ENCODE measurements at places on chromosomes 12 and 14.

- no peak for DNase-seq
These were observed 251.4 kb upstream of the CLEC14A start for GRCh38 chr14:38507299-38507698.

DNA sequence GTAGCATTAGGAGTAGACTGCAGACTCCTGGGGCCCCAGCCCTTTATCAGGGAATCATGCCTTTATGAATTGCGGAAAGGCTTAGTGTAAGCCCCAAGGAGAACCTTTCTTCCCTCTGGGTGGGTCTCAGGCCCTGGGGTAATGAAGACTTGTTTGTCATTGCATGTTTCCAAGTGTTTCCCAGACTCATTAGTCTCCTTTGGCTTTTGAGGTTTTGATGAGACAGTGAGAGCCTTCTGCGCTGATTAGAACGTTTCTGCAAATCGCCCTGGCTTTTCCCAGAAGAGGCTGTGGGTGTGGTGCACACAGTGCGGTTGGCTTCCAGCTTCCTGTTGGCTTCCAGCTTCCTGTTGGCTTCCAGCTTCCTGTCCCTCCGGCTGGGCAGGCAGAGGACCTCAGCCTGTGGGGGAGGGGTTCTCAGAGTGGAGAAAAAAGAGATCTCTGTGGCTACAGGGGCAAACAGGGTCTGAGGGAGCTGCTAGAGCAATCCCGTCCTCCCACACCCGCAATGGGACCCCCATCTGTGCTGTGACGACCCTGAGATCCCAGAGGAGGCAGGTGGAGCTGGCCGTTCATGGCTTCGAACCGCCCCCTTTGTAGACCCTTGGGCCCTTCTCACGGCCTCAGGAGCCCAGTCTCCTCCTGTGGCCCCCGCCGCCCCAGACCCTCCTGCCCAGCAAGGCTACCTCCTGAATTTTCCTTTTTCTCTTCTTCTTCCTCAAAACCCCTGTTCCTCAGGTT, 42.1 kb downstream of the GPR68 start:
- DNase-seq: no peak

GRCh38 chr12:117047810-117048584, 51.2 kb downstream of the TESC start:
- no peak for DNase-seq

DNA sequence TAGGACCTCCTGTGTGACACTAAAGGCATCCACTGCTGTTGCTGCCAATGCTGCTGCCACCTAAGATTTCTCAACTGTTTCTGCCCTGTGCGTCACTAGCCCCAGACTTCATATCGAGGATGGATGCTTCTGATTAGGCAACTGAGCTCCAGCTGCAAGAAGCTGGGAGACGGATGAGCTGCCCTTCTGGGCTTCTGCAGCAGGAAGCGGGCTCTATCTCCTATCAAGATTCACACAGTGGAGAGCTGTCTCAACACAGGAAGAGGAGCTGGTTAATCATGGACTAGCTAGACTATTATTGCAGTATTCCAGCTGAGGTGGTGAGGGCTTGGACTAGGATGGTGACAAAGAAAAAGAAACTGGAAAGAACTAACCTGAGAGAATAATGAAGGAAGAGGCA, 59.2 kb upstream of the PELI2 start:
- DNase-seq: no peak

- DNase-seq: no peak
These were observed 292.9 kb downstream of the DAD1 start for GRCh38 chr14:22296088-22296487.

DNA sequence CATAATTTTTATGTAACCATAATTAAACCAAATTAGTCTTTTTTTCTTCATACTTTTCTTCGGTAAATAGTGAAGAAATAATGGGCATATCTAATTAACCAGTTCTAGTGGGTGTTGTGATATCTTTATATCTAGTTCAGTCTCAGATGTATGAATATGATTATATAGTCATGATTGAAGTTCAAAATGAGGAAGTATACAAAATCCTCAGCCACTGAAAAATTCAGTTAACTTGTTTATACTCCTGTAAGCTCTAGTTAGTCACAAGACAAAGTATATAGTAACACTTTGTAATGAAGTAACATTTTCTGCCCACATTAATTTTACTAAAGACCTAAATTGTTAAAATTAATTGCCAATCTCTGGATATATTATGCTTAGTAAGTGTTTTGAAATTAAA, 46.5 kb downstream of the CAND1 start:
- DNase-seq: no peak

DNA sequence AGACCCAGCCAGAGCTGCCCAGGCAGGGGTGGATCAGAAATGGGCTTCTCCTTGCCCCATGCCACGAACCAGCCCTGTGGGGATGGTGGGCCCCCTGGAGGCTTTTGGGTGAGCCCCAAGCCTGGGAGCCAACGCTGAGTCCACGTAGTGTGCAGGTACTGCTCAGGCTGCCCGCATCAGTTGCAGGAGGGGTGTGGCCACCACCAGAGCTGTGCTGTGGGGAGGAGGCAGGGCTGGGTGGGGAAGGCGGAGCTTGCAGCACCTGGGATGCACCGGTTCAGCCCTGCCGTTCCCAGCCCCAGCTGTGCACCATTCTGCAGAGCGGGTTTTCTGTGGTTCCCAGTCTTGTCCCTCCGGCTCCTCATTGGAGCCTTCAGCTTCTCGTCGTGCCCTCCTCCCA, 36.3 kb downstream of the IL31 start:
- DNase-seq: no peak

DNA sequence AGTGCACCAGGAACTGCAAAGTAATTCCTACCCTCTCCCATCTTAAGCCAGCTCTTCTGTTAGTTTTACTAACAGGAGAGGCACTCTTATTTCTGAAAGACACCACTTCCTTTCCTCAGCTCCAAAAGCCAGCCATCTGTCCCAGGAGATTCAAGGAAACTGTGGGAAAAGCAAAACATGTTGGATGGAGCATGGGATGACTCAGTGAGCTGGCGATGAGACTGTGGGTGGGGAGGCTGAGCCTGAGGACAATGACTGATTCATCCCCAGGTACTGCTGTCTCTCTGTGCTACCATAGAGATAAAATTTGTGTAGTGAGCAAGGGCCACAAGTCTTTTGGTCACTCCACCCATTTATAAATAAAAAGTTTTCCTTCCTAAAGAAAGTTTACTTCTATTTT, 141.4 kb downstream of the MYRFL start:
- DNase-seq: no peak

- no peak for DNase-seq
These were observed 78.3 kb upstream of the METAP2 start for GRCh38 chr12:95395696-95396095.

GRCh38 chr14:106501898-106502297, 975.5 kb downstream of the TMEM121 start:
- no peak for DNase-seq

GRCh38 chr12:67070604-67071003, 198.6 kb upstream of the CAND1 start:
- DNase-seq: no peak

DNA sequence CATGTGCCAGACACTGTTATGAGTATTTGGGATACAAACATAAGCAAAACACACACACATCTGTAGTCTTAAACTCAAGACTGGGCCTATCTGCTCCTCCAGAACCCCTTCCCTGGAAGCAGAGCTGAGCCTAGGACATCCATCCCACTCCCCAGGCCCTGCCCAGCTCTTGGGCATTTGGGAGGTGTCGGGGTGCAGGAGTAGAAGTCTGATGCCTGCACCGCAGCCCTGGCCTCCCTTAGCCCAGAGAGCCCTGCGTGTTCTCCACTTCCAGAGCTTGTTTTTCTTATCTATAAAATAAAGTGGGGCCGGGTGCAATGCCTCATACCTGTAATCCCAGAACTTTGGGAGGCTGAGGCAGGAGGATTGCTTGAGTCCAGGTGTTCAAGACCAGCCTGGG, 11.7 kb downstream of the HSP90AA1 start:
- no peak for DNase-seq

DNA sequence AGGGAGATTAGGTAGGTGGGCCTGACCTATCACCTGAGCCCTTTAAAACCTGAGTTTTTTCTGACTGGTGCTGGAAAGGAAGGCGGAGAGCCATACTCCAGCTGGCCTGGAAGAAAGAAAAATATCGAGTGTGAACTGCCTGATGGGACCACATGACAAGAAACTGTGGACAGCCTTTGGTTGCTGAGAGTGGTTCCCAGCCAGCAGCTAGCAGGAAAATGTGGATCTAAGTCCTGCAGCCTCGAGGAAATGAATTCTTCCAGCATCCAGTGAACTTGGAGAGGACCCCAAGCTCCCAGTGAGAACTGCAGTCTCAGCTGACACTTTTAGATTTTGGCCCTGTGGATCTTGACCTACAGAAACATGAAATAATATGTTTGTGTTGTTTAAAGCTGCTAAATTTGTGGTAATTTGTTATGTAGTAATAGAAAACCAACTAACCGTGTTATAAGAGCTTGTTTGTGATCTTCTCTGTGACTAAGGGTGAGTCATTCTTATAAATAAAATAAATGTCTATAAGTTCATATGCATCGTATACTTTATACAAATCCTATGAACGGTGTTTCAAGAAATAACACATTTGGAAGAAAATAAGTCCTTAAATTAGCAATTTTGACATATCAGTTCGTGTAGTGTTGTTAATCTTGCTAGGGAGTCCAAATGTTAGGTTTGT, 359.6 kb downstream of the BMP4 start:
- no peak for DNase-seq

- DNase-seq: no peak
These were observed 80.3 kb downstream of the WDR20 start for GRCh38 chr14:102220031-102220430.

- DNase-seq: no peak
These were observed 58.0 kb upstream of the PARP11 start for GRCh38 chr12:3931206-3931605.

DNA sequence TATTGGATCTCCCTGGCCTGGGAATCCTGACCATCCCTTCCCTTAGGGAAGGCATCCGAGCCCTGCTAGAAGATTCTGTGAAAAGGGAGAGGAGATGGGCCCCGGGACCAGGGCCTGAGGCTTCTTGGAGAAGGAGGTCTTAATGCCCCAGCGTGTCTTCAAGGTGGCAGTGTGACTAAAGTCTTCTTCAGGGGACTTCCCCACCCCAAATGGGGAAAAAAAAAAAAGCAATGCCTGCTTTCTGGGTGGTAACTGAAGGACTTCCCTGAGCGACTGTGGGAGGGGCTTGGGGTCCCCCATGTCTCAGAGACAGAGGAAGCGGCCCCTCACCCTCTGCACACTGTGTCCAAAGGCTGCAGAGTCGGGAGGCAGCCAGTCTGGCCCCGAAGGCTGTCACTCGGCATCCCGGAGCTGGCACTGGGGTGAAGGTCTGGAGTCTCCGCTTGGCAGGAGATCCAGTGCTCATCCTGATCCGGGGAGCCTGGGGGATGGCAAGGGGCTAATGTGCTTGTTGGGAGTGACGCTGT, 7.8 kb upstream of the PGF start:
- no peak for DNase-seq

GRCh38 chr12:65902500-65902899, 78.2 kb downstream of the HMGA2 start:
- no peak for DNase-seq

- no peak for DNase-seq
These were observed 39.9 kb downstream of the C14orf132 start for GRCh38 chr14:96079066-96079465.

DNA sequence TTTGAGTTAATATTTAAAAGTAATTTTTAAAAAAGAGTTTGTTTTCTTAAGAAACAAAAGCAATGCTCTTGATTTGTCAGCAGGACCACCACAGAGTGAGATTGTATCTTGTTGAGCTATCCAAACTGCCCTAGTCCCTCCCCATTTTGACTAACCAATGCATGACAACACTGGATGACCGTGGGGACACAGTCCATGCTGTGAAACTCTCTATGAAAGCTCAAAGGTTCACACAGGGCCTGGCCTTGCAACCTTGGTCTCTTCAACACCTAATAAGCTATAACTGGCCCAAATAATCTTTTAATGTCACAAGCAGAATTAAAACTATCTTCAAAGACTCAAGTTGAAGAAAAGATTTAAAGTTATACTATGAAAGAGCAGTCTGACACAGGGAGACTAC, 13.5 kb downstream of the ETFRF1 start:
- no peak for DNase-seq

- no peak for DNase-seq
These were observed 19.0 kb upstream of the ANKRD9 start for GRCh38 chr14:102528431-102529170.

DNA sequence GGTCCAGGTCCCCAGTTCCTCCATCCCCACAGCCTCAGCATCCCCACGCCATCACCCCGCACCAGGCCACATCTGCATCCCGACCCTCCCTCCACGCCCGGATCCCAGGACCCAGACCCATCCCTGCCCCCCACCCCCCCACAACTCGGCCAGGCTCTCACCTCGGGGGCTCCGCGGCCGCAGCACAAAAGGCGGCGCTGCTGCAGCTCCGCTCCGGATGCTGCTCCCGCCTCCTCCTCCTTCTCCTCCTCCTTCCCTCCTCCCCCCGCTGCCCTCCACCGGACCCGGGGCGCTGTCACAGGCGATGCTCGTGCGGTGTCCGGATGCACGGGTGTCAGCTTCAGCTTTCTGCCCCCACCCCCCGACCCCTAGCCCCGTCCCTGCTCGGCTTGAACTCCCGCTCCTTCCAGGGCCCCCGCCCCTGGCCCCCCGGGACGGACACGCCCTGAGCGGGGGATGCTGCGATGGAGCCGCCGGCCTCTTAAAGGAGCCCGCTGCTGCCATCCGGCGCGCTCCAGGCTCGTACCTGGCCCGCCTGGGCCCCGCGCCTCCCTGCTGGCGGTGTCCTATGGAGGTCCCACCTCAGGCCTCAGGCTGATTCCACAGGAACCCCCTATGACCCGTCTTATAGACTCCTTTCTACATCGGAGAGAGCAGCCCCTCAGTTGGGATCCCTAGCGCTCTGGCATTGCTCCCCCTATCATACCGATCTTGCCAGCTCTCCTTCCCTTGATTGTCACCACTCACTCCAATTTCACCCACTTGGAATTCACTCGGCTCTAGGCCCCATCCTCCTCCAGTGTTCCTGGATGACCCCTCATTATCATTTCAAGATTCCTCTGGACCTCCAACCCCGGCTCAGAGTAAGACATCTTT, at the start of gene MAP3K12:
MAP3K12 (minus strand) TSS at position 193 of the 876 bp plus-strand sequence. CDS start 12,067 bp downstream, outside the sequence.
- DNase-seq: no peak

- no peak for DNase-seq
These were observed 15.0 kb downstream of the AQP6 start for GRCh38 chr12:49987625-49988303.

GRCh38 chr12:130686511-130686991, 29.5 kb downstream of the RIMBP2 start:
- DNase-seq: no peak

GRCh38 chr12:11553871-11554533, 95.5 kb upstream of the ETV6 start:
- DNase-seq: no peak

DNA sequence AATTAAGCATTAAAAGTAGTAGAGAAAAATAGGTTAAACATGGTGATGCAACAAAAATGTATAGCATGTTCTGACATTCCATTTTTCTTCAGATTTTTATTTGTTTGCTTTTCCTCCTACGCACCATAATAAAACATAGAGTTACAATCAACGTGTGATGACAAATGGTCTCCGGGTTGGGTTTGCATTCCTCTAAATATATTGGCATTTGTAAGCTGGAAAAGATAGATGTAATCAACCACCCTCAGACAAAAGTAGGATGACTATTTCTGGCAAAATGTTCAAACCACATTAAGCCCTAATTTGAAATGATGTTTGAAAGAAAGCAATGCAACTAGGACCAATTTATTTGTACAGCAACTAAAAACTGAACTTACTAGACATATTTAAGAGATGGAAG, 58.4 kb downstream of the SLC25A21 start:
- no peak for DNase-seq

Measured in stimulated activated CD8-positive, alpha-beta memory T cell treated with anti-CD3 and anti-CD28 coated beads, Interleukin-15, amount 100 ng/mL, for 24 hours (primary cell).